ENCODE measurements at places on chromosomes 5 and 9. TPM values are rescaled to one million over a fixed set of nuclear protein-coding genes. Genes with fewer than 3 reads are reported as not detected.

DNA sequence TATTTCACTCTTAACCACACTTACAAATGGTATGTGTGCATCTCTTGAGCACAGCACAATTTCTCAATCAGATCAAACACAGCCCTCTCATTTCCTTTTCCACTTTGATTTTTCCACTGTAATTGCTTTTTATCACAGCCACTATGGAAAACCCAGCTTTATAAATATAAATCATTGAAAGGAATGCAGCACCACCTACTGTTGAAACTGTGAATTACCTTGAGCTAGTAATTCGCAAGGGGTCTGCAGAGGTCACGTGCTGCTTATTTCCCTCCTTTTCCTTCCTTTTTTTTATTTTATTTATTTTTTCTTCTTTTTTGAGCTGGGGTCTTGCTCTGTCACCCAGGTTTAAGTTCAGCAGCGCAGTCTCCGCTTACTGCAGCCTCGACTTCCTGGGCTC, 76.9 kb downstream of the CDH6 start:
- no peak overlapping the region for H3K27ac ChIP-seq
- no peaks in the 10 kb centered on the region for H3K27me3 ChIP-seq
- H3K4me3 ChIP-seq = no peak overlapping the region
- peak; percentile 22 for DNase-seq
- H3K4me1 ChIP-seq = peaks cover 4% of the 10 kb centered on the region
- peaks cover 6% of the 10 kb centered on the region for H3K36me3 ChIP-seq

LCN9 gene
- total RNA-seq = not detected

GRCh38 chr9:106797299-106797698, 65.7 kb upstream of the ZNF462 start:
- H3K4me1 ChIP-seq = 0 out of 2 replicates have a peak, but pooled peaks cover 3% of the 10 kb centered on the region
- H3K4me3 ChIP-seq = no peak overlapping the region
- no peak overlapping the region for H3K27ac ChIP-seq
- no peaks in the 10 kb centered on the region for H3K36me3 ChIP-seq
- DNase-seq = no peak
- H3K27me3 ChIP-seq = no peaks in the 10 kb centered on the region

- no peaks in the 10 kb centered on the region for H3K36me3 ChIP-seq
- H3K4me3 ChIP-seq = no peak overlapping the region
- H3K27me3 ChIP-seq = no peaks in the 10 kb centered on the region
- H3K4me1 ChIP-seq = peaks cover 2% of the 10 kb centered on the region
- H3K27ac ChIP-seq = no peak overlapping the region
These were observed 195.0 kb upstream of the TBC1D2 start for GRCh38 chr9:98450496-98450895.

BAAT gene
- total RNA-seq = not detected

DNA sequence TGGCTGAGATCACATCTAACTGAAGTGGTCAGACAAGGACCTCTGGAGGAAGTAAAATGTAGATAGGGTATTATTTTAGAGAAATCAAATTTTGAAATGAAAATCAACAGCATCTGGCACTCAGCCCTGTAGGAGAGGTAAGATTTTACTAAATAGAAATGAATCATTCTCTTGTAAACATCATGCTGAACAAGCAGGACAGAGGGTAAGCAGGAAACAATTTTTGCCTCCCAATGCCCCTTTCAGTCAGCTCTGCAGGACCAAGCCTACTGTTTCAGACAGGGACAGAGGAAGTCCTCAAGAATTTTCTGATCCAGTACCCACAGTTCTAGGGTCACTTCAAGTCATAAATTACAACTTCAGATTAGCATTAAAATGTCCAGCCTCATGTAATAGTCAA, 190.1 kb downstream of the ESM1 start:
- H3K27ac ChIP-seq = no peak overlapping the region
- H3K27me3 ChIP-seq = no peaks in the 10 kb centered on the region
- peaks cover 17% of the 10 kb centered on the region for H3K4me1 ChIP-seq
- no peak for DNase-seq
- no peaks in the 10 kb centered on the region for H3K36me3 ChIP-seq
